ENCODE measurements at places on chromosomes 3 and 15.

- DNase-seq, result no peak
These were observed 354.4 kb downstream of the TUSC7 start for GRCh38 chr3:117063930-117064329.

DNA sequence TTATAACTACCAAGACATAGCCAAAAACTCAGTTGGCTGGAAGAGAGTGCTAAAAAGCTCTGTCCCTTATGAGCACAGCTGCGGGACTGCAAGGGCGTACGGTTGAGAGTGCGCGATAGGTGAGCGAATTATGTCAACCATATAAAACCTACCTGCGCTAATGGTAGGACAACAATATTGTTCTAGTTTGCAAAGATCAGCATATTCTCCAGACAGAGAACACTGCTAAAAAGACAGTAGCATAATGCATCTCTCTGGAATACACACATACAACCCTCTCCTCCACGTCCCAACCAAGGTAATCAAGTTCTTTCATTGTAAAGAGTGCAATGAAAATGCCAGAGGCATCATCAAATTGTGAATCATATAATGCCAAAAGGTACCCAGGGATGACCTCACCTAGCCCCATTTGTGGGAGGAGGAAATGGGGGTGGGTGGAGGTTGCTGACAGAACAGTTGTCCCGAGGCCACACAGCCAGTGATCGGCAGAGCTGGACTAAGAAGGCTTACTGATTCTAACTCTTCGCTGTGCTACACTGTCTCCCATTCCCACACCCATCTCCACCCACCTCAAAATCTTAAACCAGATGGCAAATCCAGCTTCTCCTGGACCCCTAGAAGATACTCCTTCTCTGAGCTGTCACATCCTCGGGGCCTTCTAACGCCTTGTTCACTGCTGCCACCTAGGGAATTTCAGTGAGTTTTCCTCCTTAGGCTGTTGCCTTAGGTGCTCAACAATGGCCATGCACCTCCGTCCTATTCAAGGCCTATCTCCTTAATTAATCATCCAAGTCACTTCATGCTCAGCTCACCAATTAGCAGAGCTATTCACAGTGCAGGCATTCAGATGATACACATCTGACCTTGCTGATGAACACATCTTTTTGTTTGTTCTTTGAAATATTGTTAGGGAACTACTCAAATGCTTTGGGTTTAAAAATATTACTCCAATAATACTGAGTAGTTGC lies 60.7 kb downstream of the RPL22L1 start:
- DNase-seq, result peak; percentile 82

GRCh38 chr15:64596701-64597476 lies 136.5 kb downstream of the ZNF609 start:
- peak; percentile 32 for DNase-seq

GRCh38 chr15:58793862-58794261 lies 22.8 kb downstream of the MINDY2 start:
- DNase-seq, result peak; percentile 40

- no peak for DNase-seq
These were observed 62.3 kb downstream of the CHSY1 start for GRCh38 chr15:101189409-101190091.

GRCh38 chr15:36527235-36528162 lies 51.9 kb upstream of the CDIN1 start:
- no peak for DNase-seq

GRCh38 chr3:133592843-133593242 lies 19.4 kb downstream of the CDV3 start:
- DNase-seq, result no peak

DNA sequence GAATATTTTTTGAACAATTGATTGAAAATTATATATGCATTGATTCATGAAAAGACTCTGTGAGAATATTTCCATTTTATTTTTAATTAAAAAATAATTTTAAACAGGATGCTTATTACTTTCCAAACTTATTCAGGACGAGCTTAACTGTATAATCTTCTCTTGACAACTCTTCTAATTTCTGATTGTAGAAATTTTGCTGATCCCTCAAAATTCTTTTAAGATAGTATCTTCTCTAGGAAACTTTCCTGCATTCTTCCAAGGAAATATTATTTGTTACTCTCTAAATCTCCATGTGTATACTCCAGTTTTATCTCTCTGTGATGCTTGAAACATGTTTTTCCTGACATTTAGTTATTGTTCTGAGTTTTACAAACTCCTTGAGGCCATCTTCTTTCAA lies 197.2 kb downstream of the BCHE start:
- no peak for DNase-seq

Data from kidney glomerular epithelial cell (primary cell).